ENCODE measurements at places on chromosomes 6 and 20.

GRCh38 chr20:59184880-59185447, 21.3 kb downstream of the ZNF831 start:
- no peak for DNase-seq

- DNase-seq, result no peak
Observed at GRCh38 chr6:21831521-21832291, 238.2 kb downstream of the SOX4 start.

DNA sequence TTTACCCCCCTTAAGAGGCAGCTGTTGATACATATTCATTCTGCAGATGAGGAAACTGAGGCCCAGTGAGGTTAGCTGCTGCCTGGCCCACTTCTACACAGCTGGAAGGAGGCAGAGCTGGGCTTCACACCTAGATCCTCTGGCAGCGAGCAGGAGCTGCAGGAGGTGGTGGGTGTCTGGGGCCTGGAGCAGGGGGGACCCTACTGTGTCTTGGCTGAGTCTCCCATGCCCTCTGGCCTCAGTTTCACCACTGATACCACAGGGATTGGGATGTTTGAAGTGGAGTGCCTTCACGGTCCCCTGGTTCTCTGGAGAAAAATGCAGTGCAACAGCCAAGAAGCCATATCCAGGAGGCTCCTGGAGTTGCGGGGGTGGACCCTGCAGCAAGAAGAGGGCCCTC, 8.2 kb upstream of the BPIFA2 start:
- DNase-seq, result no peak

DNA sequence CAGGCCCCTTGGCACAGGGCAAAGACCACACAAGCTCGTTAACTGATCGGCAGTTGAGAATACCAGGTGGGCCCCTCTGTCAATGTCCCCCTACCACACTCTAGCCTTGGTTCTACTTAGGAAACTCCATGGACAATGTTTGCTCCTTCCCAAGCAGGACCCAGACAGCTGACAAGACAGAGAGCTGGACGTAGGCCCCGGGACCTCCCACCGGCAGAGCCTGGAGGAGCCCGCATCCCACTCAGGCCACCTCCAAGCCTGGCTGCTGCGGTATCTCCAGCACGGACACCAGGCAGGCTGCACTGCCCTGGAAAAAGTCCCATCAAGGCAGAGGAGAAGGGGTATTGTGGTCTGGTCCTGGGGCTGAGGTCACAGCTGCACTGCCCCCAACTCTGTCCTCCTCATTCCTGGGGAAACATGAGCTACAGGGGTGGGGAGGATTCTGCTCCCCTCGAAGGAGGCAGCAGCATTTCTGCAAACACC, 6.2 kb upstream of the GRM4 start:
- DNase-seq, result peak; percentile 42

DNA sequence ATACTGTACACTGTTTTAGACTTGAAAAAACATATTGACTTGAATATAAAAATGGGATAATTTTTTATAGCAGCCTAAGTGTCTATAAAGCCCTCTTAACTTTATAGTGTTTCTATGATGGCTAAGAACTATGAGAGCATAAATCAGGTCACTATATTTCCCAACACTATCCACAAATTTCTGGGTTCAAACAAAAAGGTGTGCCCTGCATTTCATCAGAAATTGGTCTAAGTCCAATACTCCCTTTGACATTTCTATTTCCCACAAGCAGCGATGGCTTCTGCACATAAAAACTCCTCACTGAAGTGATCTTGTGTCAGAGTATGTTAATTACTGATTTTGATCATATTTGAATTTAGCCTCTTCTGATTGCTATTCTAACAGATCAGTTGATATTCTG, 143.9 kb downstream of the WDR27 start:
- no peak for DNase-seq

DNA sequence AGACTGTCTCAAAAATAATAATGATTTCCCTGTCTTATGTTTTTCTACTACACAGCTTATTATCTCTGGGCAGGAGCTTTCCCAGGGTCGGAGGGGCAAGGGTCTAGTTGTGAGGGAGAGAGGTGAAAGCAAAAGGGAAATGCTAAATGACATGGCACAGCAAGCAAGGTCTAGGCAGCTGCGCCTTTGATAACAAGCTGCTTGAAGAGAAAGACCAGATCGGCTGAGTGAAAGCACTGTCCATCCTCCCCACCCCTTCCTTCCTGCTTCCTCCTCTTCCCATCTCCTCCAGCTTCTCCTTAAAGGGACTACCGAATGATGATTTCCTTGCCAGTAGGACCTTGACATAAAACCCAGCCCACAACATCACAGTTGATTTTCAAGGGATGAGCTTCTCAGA, 158.1 kb upstream of the AKAP12 start:
- DNase-seq, result no peak

DNA sequence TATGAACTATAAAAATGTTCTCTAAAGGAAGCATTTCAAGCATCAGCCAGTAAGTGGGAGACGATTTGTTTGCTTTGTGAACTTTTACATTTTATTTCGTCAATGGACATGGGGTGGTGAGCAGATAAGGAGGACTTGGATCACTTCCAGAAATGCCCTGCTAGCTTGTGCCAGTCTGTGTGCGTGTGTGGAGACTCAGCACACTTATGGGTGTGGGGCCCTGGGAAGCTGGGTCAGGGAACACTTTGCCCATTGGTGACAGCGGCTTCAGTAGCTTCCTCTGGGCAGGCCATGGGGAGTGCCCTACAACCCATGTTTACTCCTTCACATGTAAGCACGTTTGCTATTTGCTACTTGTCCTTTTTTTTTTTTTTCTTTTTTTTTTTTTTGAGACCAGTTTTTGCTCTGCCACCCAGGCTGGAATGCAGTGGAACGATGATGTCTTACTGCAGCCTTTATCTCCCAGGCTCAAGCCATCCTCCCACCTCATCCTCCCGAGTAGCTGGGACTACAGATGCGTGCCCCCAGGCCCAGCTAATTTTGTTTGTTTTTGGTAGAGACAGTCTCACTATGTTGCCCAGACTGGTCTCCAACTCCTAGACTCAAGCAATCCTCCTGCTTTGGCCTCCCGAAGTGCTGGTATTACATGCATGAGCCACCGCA, 24.2 kb downstream of the PRDM1 start:
- no peak for DNase-seq

- DNase-seq, result no peak
Observed at GRCh38 chr6:131770776-131771175, 37.0 kb upstream of the ENPP1 start.

GRCh38 chr6:137390334-137390733, 103.9 kb downstream of the OLIG3 start:
- no peak for DNase-seq

GRCh38 chr20:17568972-17569521, 828 bp upstream of the DSTN start:
- DNase-seq, result peak; percentile 78

DNA sequence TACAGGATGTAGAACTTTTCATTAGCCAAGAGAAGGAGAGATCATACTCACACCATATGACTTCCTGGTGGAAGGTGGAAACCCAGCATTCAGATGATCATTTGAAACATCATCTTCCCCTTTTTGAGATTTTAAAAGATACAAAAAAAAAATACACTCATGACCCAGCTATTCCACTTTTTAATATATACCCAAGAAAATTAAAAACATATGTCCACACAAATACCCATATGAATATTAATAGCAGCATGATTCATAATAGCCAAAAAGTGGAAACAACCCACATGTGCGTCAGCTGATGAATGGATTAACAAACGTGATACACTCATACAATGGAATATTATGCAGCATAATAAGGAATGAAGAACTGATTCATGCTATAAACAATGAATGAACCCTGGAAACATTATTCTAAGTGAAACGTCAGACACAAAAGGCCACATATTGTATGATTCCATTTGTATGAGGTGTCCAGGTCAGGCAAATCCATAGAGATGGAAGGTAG, 130.0 kb upstream of the SGK1 start:
- no peak for DNase-seq

GRCh38 chr20:49699200-49699992, 14.3 kb downstream of the B4GALT5 start:
- DNase-seq, result no peak

DNA sequence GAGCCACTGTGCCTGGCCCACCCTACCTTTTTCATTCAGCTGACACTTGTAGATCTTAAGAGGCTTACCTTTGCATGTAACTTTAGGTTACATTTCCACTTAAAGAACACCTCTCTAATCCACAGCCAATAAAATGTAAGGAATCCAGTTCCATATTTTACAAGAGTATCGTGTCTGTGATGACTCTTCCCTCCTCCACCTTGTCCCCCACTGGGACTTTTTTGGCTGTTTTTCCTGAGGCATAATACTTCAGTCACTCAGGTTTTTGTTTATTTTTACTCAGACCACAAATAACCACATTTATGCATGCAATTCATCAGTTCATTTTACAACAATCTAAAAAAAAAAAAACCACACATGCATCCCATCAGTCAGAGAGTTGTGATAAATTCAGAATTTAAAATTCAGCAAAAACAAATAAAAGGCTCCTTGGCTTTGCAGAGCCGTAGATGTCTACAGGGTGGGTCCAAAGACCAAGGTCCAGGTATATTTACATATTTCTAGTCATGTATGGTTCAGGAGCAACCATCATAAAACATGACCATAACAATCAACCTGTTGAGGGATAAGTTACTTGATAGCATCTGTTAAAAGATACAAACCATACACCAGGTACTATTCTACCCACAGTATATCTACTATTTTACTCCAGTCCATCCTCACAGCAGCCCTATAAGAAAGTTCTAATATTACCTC, 9.9 kb downstream of the ATXN1 start:
- DNase-seq, result no peak

DNA sequence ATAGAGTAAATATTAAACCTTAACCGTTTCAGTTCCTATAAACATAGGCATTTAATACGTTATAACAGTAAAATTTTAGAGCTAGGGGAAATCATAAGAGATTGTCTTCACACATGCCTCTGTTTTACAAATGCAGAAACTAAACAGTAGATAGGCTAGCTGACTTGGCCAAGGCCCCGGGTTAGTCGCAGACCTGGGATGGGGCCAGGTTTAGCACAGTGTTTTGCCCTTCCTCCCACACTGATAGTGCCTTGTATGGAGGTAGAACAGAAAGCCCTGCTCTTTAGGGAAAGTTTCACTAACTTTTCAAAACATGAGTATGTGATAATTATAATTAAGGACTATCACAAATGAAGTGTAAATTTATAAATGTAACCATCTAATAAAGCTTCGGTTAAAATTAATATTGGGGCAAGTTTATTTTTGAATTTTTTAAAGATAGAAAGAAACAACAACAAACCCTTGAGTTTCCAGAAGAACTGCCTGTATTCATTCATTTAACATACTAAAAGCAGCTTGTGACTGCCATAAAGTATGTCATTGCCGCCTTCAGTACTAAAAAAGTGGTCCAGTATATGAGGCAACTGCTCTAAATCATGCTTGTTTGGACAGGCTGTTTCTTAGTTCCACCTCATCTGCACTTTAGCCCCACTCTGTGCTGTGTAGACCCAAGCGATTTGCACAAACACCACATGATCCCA, 62.5 kb upstream of the LOC128125822 start:
- no peak for DNase-seq

- no peak for DNase-seq
Observed at GRCh38 chr6:33073431-33073871, at the start of gene HLA-DPA1. Gene HLA-DPA1, minus strand, starts transcription at chr6:33073649.

GRCh38 chr6:45722876-45723275, 292.8 kb downstream of the CLIC5 start:
- DNase-seq, result no peak

DNA sequence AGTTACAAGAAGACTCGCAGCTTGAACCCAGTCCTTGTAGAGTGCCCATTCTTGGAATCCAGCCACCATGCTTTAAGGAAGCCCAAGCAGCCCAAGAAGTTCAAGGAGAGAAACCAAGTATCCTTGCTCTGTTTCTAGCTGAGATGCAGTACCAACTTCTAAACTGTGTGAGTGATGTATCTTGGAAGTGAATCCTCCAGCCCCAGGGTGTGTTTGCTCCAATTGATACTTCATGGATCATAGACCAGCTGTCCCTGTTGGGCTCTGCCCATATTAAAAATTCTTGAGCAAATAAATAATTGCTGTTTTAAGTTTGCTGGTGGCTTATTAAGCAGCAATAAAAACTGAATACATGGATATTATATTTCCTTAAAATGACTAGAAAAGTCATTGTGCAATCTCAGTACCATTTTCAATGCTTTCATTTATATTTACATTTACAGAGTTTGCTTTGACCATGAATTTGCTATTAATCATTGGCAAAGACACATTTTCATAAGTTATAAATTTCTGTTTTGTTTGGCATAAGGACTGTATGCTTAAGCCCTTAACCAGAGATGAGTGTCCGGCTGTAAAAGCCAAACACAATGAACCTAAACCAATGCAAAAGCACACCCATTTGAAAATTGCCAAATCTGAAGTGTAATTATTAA, 9.2 kb downstream of the SPTLC3 start:
- no peak for DNase-seq

- no peak for DNase-seq
Observed at GRCh38 chr6:15023448-15023847, 222.4 kb upstream of the JARID2 start.

DNA sequence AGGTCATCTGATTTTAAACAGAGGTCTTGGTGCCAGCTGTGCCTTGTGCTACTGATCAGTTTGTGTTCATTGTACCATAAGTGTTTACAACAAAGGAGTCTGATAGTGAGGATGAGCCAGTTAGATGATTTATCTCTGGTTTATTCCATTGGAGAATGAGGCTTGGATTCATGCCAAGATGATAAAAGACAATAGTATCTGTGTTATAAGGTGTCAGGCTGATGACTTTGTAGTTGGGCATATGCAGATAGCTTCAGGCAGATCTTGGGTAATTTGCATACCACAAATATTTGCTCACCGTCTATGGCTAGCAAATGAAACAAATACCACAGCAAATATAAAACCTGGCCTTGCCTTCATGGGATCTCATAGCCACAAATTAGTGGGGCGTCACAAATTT, 43.3 kb upstream of the PHACTR2 start:
- no peak for DNase-seq

- no peak for DNase-seq
Observed at GRCh38 chr20:4011226-4011975, 4.0 kb downstream of the RNF24 start.

DNA sequence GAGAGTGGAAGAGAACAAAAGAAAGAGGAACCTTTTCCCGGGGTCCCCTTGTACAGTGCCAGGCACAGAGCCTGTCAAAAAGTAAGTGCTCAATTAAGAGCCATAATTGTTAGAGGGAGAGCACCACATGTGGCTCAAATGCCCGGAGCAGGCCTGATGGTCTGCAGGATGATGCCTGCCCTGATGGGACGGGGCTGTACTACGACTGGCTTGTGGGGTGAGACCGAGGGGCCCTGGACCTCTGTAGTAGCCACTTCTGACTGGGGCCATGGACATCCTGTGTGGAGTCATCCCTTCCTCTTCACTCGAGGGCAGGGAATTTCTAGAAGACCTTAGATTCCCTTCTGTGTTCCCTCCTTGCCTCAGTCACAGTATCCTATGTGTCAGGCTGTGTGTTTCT, 47.9 kb downstream of the KCNK5 start:
- DNase-seq, result no peak

- DNase-seq, result no peak
Observed at GRCh38 chr6:156832231-156832647, 55.1 kb downstream of the ARID1B start.

- DNase-seq, result peak; percentile 66
Observed at GRCh38 chr6:8180327-8181159, 78.2 kb upstream of the EEF1E1 start.
